Renal pelvis (tissue), 12 donors: ENCODE measurements at places on chromosomes 12 and 14. TPM values are rescaled to one million over a fixed set of nuclear protein-coding genes. Genes with fewer than 3 reads are reported as not detected.

SMCO2 gene
- 0.23 TPM for polyA plus RNA-seq

GPR162 gene
- 36.0 TPM for polyA plus RNA-seq

WIF1 gene
- polyA plus RNA-seq: 2.3 TPM

TBC1D30 gene
- polyA plus RNA-seq: 7.4 TPM

SLC25A21 gene
- polyA plus RNA-seq: 3.3 TPM

HHIPL1 gene
- polyA plus RNA-seq: 1.6 TPM
